ENCODE measurements at places on chromosomes 11 and 22. TPM values are rescaled to one million over a fixed set of nuclear protein-coding genes. Genes with fewer than 3 reads are reported as not detected.

The APOBEC3H gene
- 82.8 TPM for total RNA-seq

- no peak for DNase-seq
Observed at GRCh38 chr11:83493917-83494316, 207.8 kb upstream of the CCDC90B start.

DNA sequence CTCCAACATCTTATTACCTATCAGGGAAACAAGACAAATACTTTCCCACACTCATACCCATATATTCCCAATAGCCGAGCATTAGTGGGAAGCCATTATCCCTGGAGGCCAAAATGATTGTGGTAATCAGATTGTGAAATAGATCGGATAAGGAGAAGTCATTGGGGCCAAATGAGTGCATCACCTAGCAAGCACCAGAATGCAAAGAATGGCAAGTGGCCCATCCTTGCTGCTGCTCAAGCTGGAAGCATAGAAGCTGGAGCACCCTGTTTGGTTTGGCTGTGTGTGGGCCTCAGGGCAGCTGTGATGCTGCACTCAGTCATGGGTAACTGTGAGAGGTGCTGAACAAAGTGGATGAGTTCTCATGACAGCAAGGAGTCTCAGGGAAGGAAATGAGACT is 18.7 kb upstream of the DBX1 start:
- no peak for DNase-seq

DNA sequence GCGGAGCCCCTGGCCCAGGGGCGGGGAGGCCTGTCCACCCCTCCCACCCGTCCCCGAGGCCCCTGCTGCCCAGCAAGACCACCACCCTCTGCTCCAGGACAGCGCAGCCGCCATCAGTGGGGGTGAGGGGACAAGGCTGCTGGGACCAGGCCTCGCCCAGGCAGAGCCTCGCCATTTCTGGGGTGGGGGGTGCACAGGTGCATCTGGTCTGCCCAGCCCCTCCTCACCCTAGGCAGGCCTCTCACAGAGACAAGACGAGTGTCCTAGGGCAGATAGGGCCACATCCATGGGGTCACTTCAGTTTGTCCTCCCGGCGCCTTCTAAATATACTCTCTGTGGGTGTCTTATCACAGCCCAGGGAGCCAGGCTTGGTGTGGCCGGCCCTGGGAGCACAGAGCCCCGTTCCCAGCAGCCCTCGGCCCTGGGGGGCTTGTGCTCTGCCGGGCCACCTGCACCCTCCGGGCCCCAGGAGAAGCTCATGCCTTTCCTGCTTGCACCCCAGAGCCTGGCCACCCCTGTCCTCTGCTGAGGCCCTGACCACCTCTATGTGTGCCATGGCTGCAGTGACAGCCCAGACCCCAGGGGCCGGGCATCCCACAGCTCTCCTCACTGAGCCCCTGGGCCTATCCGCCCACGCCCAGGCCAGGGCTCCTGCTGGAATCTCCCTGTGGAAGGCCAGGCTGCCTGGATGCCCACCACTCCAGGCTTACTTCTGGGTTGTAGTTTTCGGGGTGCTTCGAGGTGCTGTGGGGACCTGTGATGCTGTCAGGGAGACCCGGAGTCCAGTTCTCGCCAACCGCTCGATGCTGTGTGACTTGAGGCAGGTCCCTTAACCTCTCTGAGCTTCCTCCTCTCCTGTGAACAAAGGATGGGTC is 70.8 kb downstream of the KCNQ1 start:
- DNase-seq = no peak

DNA sequence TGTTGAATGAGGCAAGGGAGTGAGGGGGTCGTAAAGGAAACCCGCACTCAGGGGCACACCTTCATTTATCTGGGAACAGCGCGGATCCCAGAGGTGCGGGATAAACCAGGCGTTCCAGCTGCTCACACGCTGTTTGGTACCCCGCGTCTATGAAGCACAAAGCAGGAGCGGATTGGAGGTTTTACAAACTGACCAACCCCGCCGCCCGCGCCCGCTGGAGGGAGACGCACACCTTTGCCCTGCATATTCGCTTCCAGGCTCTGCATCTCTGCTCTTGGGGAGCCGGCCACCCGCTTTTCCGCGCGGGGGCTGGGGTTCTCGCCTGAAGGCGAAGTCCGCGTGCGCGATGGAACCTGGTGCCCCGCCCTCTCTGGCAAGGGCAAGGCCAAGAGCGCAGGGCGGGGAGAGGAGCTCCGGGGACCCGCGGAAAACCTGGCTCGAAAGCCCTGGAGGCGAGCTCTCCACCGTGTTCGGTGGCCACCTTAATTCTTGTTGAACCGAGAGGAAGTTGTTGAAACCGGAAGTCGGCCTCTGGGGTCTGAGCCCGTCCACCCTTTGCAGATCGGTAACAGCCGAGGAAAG is 6.8 kb upstream of the ALX4 start:
- no peak for DNase-seq

The TRIM48 gene
- not detected for total RNA-seq

Data from activated CD8-positive, alpha-beta T cell treated with anti-CD3 and anti-CD28 coated beads, Interleukin-2, amount 10 ng/mL, durations not matched to agents 7 days and 5 days (primary cell).